ENCODE measurements at places on chromosomes 3 and 15.
A peak's percentile ranks its signal among the peaks of the same experiment; 100 is the strongest.

GRCh38 chr15:68479406-68479805 lies 47.4 kb upstream of the ITGA11 start:
- no peak for DNase-seq

DNA sequence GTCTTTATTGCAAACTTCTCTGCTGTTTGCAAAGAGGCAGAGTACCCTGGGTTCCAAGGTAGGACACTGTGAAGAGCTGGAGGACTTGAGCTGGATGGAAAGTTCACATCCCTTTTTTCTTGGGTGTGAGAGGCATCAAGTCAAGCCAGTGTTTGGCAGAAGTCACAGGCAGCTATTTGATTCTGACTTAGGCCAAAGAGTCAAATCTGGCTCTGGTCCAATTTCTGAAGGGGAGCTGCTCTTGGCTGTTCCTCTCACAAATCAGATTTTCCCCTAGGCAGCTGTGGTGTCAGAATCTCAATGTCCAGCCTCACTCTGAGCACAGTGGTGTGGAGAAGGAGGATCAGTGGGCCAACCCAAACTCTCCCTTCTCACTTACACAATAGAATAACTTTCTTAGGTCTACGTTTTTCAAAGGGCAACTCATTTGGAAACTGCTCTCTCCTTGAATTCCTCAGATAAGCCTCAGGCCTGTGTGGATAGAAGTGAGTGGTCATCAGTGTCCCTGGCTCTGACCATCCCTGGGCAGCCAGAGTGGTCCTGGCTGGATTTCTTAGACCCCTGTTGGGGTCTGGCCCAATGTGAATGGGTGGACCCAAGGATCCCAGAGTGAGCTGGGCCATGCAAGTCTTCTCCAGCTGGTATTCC lies 18.2 kb upstream of the AMOTL2 start:
- DNase-seq = peak; percentile 45

DNA sequence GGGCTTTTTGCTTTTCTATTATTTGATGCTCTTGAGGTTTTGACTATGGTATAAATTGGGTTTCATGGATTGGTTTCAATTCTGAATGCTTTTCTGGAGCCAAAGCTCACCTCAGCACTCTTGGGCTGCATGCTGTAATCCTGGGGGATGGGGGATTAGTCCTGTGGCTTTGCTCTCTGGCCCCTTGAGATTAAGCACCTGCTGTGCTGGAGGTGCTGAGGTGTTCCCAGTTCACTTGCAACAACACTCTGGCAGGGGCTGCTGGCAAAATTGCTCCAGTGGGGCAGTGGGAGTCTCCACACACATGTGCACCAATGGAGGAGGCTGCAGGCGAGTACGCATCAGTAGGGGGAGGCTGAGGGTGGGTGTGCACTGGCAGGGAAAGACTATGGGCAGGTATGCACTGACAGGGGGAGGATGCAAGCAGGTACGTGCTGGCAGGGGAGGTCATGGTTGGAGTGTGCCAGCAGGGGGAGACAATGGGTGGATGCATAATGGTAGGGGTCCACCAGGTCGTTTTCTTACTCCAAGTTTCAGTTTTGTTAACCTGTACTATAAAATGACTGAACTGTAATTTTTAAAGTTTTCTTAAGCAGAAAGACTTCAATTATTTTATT lies 489.2 kb downstream of the FGF12 start:
- no peak for DNase-seq

DNA sequence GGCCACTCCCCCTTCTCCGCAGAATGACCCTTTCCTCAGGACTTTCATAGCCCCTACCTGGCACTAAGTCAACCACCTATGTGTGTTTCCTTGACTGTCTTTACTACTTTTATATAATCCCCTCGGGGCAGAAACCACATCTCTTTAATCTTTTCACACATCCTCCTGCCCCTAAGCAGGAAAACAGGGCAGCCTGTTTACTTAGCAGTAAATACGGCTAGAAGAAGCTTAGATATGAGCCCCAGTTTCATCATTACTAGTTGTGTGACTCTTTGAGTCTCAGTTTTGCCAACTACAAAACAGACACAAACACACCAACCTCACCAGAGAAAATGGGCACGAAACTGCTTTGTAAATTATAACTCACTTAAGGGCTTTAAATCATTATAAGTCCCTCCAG lies 98.3 kb downstream of the CYP19A1 start:
- DNase-seq = no peak

DNA sequence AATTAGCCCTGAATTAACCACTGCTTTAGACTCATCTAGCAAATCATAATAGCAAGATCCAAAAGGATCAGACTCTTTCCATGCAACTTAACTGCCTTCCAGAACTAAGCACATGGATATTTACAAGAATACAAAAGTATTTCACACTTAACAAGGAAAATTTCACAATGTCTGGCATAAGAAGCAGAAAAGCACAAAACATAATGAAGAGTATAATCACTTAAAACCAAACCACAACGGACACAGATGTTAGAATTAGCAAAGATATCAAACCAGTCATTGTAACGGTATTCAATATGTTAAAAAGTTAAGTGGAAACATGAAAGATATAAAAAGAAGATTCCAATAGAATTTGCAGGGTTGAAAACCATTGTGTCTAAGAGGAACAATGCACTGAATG lies 51.5 kb upstream of the COL6A6 start:
- no peak for DNase-seq

DNA sequence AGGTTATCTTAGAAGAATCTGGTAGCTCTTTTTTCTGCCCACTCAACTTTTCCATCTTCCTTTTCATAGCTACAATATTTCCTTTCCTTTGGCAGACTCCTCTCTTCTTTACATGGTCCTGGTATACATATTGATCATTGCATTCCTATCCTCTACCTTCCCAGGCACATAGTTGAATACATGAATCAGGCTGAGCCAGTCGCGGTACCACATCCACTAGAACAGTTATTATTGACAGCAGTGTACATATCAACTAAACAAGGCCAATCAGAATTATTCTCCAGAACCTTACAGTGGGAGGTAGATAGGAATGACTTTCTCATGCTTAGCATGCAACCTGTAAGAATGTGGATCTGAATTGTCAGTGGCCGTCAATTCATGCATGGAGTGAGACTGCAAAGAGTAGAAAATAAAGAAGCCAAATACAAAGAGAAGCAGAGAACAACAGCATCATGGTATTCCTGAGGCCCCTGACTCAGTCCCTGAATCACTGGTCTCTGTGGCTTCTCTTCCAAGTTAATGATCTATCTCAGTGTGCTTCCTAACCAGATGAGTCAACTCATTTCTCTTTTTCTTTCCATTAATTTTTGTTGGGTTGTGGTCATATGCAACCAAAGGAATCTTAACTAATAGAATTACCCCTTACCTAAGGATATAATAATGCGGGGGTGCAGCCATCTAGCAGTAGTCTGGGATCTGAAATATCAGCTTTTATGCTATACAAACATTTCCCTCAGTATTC lies 60.9 kb upstream of the DCBLD2 start:
- DNase-seq = no peak

- no peak for DNase-seq
Measured at GRCh38 chr15:57335293-57335715, 41.0 kb upstream of the CGNL1 start.

DNA sequence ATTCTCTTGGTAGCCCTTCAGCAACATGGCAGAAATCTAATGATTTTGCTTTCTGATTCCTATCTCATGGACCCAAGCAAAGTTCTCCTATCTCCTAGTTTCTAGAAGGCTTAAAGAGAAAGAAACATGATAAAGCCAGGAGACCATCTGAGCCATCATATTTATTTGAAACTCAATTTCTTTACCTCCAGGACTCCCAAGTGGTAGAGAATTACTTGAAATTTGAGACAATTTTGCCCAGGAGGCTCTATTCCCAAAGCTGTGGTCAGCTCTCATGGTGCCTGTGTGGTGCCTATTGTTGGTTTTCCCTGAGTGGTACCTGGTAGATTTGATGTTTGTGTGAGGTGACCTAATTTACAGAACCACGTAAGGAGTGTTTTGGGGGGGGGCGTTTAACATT lies 38.8 kb downstream of the CHP1 start:
- DNase-seq = no peak

DNA sequence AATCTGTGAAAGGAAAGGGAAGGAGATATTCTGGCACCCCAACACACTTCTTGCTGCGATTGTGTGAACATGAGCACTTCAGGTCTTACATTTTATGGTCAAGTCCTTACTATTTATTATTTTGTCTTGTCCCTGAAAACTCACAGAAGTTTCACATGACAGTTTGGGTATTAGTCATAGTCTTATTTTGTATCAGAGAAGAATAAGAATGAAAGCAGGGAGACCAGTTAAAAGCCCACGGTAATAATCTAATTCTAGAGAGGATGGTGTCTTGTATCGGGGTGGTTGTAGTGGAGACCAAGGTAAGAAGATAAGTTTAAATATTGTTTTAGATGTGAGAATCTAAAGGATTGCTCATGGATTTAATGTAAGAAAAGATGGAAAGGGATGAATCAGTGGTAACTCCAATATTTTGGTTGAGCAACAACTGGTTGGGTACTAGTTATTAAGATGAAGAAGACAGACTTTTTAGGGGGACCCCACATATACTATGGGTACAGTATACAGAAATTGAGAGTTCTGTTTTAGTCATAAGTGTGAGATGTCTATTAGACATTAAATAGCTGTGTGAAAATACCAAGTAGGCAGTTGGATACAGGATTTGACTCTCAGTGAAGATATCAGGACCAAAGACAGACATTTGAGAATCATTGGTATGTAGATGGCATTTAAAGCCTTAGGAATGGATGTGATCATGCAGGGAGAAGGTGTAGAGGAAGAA lies 227.6 kb downstream of the MFSD1 start:
- DNase-seq = no peak

GRCh38 chr3:73552700-73553099 lies 72.0 kb downstream of the PDZRN3 start:
- DNase-seq = no peak

DNA sequence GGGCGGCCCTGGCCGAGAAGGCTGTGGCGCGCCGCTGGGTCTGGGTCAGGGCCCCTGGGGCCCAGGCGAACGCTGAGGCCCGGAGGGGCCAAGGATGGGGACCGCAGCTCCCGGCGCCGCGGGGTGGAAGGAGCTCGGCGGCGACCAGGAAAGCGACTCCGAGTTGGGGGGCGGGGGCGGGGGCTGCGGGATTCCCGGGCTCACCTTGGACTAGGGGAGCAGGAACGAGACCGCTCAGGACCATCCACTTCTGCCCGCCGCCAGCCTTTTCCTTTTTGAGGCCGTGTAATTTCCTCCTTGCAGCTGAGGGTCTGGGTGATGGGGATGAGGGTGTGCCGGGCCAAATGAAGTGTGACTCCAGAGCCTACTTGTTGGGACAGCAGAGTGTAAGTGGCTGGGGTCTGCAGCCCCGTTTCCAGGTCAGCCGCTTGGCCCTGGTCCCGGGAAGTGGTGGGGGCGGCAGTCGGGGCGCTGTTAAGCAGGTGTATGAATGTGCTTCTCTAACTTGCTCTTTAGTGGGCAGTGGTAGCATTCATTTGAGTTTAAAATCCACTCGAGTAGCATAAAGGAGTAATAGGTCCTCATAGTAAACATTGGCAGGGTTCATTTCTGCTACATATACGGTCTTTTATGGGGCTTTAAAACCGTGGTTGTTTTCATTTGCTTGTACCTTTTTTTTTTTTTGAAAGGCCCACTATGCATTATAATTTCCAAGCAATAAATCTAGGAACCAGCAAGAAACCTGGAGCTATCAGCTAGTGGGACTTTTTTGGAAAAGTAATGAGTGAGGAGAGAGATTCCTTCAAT lies 717 bp downstream of the PXK start:
- DNase-seq = peak; percentile 21

GRCh38 chr15:91603384-91604080 lies 250.0 kb upstream of the SLCO3A1 start:
- DNase-seq = no peak

DNA sequence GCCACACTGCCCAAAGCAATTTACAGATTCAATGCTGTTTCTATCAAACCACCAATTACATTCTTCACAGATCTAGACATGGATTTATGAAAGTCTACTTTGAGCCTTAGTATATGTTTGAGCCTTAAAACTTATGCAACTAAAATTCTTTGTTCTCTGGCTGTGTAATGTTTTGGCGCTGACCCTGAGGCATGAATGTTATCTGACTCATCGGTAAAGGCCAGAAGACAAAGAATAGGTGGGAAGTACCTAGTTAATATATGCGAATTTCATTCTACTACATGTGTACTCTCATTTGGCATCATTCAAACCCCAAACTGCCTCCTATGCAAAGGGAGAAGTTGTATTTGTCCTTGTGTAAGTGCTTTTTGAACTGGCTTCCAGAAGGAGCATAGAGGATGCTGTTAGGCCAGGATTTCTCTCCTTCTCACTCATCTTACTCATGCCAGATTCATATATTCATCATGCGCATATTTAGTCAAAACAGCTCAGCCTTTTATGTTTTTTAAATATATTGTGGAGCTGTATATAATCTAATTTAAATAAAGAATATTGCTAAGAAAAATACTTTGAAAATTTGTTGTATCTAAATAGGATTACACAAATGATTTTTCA lies 204.2 kb downstream of the NFKBIZ start:
- no peak for DNase-seq

DNA sequence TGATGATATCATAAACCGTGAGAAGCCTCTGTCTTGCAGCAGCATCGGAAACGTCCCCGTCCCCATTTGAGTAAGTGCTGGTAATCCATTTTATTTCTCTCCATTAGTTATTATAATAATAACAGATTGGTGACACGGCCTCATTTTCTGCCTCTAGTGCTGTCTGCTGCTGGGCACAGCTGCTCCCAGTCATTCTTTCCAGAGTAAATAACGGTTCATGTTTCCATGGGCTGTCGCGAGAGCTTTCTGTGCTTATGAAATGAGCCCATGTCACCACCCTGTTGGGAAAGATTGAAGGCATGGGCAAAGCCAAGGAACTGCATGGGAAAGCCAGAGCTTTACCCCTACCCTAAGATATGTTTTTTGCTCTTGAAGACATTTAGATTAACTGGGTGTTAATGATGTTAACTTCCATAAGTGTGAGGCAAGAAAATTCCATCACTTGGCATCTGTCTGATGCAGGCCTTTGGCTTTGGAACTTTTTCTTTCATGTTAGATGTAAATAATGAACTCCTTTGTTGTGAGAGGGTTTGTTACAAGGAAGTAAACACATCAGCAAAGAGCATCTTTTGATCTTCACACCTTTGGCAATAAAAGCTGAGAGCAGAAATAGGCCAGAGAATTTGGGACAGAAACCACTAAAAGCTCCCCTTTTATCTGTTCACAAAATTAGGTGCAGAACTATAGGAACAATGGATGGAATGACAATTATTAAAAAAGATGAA lies 141.8 kb downstream of the FILIP1L start:
- no peak for DNase-seq

- DNase-seq = no peak
Measured at GRCh38 chr15:96764501-96764900, 434.0 kb downstream of the NR2F2 start.

DNA sequence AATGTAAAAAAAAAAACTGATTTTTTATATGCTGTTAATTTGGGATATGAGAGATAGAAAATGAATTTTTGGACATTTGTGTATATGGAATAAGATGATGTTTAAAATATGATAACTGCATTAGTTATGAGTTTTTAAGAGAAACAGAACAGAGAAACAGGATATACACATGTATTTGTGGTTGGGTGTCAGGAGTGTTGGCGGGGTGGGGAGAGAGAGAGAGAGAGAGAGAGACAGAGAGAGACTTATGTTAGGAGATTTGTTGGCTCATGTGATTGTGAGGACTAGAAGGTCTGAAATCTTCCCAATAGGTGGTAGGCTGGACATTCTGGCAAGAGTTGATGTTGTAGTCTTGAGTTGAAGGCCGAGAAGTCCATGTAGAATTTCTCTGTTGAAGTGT lies 1121.6 kb upstream of the GBE1 start:
- DNase-seq = no peak

- no peak for DNase-seq
Measured at GRCh38 chr3:121436641-121437040, 109.1 kb downstream of the POLQ start.

- DNase-seq = no peak
Measured at GRCh38 chr3:132720228-132720627, 2.0 kb downstream of the NPHP3 start.

All from DMS79 (cell line).